HT1080 (cell line): ENCODE measurements at places on chromosomes 1 and 21. TPM values are rescaled to one million over a fixed set of nuclear protein-coding genes. Genes with fewer than 3 reads are reported as not detected.
A peak's percentile ranks its signal among the peaks of the same experiment; 100 is the strongest.

CENPL gene
- 24.8 and 28.0 TPM in 2 replicates for total RNA-seq

TNFRSF18 gene
- total RNA-seq, result not detected in 2 replicates

CA6 gene
- not detected in 2 replicates for total RNA-seq

UBXN10 gene
- not detected in 2 replicates for total RNA-seq

NUDT4B gene
- total RNA-seq, result 2.1 and 14.6 TPM in 2 replicates

FLG gene
- total RNA-seq, result 0.80 and 0.88 TPM in 2 replicates

HAO2 gene
- not detected in 2 replicates for total RNA-seq

TMEM82 gene
- not detected in 2 replicates for total RNA-seq

BSND gene
- total RNA-seq, result not detected in 2 replicates

FOXJ3 gene
- total RNA-seq, result 22.7 and 30.6 TPM in 2 replicates

IVL gene
- 0.26 and 0.33 TPM in 2 replicates for total RNA-seq

ACKR1 gene
- not detected in 2 replicates for total RNA-seq

CCDC17 gene
- total RNA-seq, result 0.56 and 0.94 TPM in 2 replicates

CD1D gene
- 0.69 and 0.73 TPM in 2 replicates for total RNA-seq

SLAMF8 gene
- total RNA-seq, result 0.40 TPM in 1 of 2 replicates, not detected in the other

PSMD4 gene
- total RNA-seq, result 233 and 234 TPM in 2 replicates

PPFIA4 gene
- 1.3 and 2.4 TPM in 2 replicates for total RNA-seq

OR2L8 gene
- not detected in 2 replicates for total RNA-seq

GRCh38 chr1:45752441-45753052 is 2.1 kb upstream of the IPP start:
- no peak for DNase-seq

DNA sequence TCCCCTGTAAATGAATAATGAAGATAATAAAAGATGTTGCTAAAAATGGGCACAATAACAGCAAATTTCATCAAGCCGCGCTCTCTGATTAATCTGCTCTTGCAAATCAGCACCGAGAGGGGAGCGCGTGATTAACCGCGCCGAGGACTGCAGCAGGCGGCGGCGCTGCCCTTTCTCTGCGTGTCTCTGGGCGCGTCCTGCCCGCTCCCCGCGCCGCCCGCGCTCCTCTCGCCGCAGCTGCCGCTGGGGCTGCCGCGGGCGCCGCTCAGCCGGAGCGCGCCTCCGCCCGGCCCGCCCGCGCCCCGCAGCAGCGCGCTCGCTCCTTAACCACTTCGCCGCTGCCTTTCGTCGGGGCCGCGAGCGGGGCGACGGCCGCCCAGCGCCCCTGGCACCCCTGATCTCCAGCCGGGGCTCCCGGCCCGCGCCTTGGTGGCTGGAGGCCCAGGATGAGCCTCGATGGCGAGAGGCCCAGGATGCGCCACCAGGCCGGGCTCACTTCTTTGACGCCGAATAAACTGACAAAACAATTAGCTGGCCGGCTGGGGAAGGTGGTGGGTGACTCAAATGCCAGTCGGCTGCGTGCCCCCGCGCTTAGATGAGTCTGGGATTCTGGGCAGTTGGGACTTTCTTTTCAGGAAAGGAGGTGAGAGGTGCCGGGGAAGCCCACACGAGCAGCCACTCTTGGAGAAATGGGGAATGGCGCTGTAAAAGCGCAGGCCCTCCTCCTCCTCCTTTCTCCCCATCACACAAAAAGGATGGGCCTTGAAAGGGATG is 221.4 kb upstream of the PKN2 start:
- DNase-seq, result no peak

DNA sequence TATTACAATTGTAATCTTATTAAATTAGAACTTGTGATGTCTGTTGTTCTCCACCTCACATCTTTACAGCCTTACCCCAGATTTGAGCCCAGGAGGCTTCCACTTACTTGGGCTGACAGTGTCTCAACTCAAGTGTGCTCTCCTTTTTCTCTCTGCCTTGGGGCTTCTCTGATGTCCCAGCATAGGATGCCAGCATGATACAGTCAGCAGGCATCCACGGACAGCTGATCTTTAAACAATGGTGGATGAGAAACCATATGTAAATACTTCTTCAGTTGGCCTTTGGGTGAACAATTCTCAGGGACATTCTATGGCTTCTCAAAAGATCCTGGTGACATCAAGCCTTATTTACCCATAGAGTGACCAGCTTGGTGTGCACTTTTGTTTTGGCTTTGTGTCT is 107.6 kb upstream of the GORAB start:
- DNase-seq, result no peak

GRCh38 chr1:229048896-229049295 is 222.0 kb upstream of the RAB4A start:
- no peak for DNase-seq

DNA sequence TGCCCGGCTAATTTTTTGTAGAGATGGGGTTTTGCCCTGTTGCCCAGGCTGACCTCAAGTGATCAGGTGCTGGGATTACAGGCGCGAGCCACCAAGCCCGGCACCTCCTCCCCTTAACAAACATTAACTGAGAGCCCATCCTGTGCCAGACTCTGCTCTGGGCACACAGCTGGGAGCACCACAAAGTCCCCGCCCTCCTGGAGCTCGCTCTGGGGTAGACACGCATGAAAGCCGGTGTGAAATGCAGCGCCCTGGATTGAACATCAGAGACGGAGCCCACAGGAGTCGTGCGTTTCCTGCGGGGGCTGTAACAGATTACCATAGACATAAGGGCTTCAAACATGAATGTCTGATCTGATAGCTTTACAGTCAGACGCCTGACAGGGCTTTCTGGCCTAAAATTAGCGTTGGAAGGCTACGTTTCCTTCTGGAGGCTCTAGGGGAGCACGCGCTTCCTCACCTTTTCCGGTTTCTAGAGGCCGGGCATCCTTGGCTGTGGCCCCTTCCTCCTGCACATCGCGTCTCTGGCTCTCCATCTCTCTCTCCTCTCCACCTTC is 14.3 kb downstream of the SLC27A3 start:
- no peak for DNase-seq

DNA sequence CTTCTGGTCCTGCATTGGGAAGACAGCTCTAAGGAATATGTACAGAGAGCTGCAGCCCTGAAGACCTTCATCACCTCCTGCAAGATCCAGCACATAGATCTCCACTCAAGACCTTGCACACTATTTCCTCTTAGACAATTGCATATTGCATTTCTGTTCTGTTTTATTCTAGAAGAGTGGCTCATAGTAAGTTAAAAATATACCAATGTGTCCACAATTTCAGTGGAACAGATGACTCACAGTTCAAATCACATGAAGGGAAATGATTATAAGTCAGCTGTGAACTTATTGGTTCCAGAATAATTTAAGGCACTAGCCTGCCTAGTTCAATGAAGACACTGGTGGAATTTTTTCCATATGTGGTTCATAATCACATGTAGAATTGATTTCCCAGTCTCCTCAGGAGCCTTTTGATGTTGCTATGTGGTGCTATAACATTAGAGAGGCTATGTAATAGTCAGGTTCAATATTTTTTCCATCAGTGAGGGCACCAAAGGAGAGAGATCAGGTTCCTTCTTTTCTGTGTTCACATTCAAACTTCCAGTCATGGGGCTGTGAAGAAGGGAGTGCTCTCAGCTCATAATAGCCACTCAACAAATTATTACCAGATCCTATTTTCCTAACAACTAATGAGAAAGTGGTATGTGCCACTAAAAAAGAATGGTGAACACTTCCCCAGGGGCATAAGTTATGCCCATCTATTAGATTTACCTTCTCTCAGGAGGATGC is 9.8 kb upstream of the AK5 start:
- DNase-seq, result peak; percentile 62

DNA sequence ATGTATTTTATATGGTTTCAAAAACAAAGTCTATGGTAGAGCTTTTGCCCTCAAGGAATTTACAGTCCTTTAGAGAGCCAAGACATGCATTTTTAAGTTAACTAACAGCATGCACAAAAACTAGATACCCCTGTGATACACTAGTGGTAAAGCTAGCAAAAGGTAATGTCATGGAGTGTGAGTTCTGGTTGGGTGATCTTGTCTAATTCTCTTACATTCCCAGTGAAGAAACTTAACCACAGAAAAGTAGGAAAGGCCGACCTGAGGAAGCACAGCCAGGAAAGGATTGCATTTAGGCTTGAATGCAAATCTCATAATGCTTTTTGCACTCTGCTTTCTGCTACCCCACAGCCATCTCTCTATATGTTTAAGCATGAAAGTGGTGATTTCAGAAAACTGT is 202.2 kb downstream of the ROR1 start:
- no peak for DNase-seq

DNA sequence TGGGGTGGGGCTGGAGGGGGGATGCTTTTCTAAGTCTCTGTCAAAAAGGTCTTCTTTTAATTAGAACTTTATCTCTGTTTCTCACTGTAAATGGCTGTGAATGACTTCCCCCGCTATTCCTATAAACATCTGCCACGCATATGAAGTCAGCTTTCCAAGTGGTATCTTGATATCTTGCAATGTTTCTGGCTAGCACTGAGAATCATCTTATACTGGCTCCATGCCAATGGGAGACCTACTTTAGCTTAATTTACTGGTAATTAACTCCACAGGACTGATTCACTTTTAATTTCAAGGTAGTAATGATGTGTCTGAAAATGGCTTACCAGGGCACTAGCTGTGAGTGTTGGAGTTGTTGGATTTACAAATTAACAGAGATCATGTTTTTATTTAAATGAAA is 4.3 kb downstream of the GPR88 start:
- DNase-seq, result no peak

DNA sequence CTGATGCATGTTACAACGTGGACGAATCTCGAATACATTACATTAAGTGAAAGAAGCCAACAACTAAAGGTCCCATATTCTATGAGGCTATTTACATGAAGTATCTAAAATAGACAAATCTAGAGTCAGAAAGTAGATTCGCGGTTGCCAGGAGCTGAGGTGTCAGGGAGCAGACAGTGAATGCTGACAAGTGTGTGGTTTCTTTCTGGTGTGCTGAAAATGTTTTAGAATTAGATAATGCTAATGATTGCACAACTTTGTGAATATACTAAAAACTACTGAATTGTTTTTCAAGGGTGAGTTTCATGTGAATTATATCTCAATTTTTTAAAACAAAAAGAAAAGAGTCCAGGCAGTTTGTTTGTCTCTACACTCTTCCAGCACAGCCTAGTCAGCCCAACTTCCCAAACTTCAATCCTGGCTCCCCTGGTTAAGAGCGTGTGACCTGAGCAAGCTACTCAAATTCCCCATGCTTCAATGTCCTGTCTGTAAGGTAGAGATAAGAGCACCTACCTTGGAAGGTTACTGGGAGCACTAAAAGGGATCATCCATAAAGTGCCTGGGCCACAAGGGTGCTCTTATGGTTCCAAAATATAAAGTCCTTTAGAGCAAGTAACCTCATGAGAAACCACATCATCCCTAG is 20.9 kb downstream of the HLCS start:
- DNase-seq, result no peak

DNA sequence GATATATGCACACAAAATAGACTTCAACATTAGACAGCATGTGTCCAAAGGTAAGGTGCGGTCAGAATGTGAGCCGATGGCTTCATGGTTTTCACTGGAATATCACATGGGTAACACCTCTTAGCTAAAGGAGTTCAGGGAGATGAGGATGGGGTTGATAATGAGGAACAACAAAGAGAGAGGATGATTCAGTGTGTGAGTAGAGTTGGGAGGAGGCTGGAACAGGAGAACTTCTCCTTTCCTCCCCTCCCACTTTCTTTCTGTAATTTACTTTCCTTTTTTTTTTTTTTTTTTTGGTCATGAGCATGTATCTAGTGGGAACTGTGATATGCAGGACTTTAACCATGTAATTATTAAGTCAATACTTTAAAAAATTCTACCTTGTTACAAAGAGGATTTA is 99.4 kb downstream of the FASLG start:
- peak; percentile 26 for DNase-seq

- no peak for DNase-seq
These were observed 72.3 kb downstream of the TRIM11 start for GRCh38 chr1:228334226-228334935.

- no peak for DNase-seq
These were observed 6.3 kb downstream of the MAST2 start for GRCh38 chr1:45809761-45810160.

DNA sequence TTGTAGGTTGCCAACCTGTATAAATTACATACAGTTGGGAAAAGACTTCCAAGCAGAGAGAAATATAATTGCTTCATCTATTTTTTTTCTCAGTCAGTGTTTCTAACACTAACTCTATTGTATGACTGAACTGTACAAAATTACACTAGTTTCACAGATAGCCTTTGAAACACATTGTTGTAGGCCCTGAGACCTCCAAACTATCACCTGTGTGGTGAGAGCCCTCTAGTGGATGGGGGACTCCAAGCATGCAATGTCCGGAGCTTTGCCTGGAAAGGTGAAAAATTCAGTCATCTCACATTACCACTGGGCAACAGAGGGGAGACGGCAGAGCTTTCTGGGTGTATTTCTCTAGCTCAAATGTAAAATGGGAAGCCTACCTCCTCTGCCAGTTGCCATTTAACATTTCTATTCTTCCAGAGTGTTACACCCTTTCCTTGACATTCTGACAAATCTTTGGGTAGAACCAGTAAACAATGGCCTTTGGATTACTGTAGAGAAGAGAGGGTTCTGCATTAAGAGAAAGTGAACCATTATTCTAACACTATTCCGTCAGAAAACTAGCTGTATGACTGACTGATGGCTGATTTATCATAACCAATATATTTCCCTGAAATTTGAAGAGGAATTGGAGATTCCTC is 212.2 kb downstream of the LYPLAL1 start:
- peak; percentile 70 for DNase-seq

- peak; percentile 40 for DNase-seq
These were observed 14.7 kb downstream of the PROX1 start for GRCh38 chr1:214002472-214002871.

- DNase-seq, result no peak
These were observed 27.4 kb downstream of the URB2 start for GRCh38 chr1:229653420-229653819.

DNA sequence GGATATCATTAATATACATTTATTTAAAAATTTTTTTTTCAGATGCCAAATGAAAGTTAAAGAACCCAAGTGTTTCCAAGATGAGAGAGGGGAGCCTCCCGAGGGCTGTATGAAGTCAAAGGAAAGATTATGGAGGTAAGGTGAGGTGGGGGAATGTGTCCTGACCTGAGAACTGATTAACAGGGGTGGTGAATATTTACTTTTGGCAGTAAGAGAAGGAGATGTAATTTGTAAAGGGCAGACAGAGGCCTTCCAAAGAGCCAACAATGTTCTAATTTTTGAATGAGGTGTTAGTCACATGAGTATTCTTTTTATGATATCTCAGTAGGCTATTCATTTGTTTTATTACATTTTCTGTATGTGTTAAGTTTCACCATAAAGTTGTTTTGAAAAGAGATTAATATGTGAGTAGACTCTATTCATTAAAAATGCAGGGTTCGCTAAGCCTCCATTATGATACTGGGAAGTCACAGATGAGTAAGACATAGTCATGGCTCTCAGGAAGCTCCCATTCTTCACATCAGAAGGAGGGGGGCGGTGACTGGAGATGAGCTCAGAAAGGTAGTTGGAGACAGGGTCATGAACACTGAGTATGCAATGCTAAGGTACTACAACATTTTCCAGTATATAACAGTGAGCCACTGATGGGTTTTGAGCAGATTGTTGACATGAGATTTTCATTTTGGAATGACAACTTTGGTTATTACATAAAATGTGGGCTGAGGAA is 62.4 kb upstream of the TNFSF18 start:
- DNase-seq, result peak; percentile 85
